ENCODE measurements at places on chromosomes 16 and 17. TPM values are rescaled to one million over a fixed set of nuclear protein-coding genes. Genes with fewer than 3 reads are reported as not detected.

The CHRNE gene
- total RNA-seq = 0.30 TPM

The TM4SF5 gene
- not detected for total RNA-seq

- no peak for DNase-seq
- H3K27me3 ChIP-seq = no peaks in the 10 kb centered on the region
- no peak overlapping the region for H3K4me3 ChIP-seq
- H3K27ac ChIP-seq = no peak overlapping the region
Measured at GRCh38 chr16:18841833-18842525, 40.6 kb upstream of the ARL6IP1 start.

DNA sequence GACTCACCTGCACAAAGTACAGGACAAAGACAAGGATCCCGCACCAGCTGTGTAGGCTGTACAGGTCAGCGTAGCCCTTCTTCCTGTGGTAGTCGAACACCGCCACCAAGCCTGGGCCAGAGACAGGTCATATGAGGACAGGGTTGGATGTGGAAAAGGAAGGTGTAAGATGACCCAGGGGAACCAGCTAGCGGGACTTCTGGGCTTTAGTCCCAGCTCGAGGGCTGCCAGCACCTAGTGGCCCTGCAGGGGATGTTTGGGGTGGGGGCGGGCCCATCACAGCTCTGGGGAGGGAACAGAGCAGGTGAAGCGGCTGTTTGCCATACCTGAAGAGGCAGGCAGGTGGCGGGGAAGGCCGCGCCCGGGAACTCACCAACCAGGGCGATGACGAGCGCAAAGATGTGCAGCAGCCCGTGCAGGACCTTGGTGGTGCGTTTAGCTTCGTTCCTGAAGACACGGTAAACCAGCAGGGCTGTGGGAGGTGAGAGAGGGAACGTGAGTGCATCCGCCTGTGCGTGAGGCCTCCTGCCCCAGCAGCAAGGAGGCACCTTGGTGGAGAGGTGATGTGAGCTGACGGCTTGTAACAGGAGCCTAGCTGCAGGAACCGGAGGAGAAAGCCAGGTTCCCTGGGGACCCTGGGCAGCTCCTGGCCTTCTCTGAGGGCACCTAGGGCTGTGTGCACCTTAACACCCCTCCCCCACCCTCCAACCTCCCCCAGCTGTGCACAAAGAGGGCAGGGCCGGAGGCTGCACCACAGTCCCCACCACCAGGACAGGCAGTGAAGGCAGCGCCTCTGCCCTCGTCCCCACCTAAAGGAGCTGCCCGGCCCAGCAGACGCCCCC lies 10.2 kb downstream of the CYB561 start:
- H3K36me3 ChIP-seq = peaks cover 11% of the 10 kb centered on the region
- peak overlapping the region; percentile 70 for H3K27ac ChIP-seq
- no peaks in the 10 kb centered on the region for H3K27me3 ChIP-seq
- peaks cover 45% of the 10 kb centered on the region for H3K4me1 ChIP-seq
- H3K4me3 ChIP-seq = no peak overlapping the region

DNA sequence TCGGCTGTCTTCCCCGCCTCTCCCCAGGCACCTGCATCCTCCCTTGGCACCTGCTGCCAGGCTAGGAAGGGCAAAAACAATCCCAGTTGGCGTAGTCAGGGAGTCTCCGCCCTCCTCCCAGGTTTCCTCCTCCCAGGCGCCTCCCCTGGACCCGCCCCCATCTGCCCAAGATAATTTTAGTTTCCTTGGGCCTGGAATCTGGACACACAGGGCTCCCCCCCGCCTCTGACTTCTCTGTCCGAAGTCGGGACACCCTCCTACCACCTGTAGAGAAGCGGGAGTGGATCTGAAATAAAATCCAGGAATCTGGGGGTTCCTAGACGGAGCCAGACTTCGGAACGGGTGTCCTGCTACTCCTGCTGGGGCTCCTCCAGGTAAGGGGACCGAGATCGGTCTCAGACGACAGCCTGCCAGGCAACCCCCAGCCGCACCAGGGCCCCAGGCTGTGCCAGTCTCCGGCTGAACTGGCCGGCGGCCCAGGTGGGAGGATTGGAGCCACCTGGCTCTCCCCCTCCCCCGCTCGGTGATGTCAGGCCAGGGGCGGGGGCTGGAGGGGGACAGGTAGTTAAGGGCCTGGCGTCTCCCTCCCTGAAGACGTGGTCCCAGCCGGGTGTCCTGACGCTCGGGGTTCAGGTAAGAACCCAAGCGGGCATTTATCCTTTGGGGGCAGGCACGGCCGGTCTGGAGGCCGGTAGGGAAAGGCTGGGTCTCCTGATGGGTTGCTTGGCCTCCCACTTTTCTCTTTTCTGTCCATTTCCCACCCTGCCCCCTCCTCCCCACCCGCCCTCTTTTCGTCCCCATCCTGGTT lies at the start of gene GRB7:
Gene GRB7, plus strand, starts transcription at position 179 of the 808 bp plus-strand sequence. CDS start 4,364 bp downstream, outside the sequence.
- H3K4me3 ChIP-seq = peak within 1 kb of the TSS; percentile 69
- H3K27ac ChIP-seq = peak within 1 kb of the TSS; percentile 92
- H3K27me3 ChIP-seq = no peaks in the 10 kb centered on the region
- H3K4me1 ChIP-seq = peaks cover 34% of the 10 kb centered on the region
- no peaks in the 10 kb centered on the region for H3K36me3 ChIP-seq

DNA sequence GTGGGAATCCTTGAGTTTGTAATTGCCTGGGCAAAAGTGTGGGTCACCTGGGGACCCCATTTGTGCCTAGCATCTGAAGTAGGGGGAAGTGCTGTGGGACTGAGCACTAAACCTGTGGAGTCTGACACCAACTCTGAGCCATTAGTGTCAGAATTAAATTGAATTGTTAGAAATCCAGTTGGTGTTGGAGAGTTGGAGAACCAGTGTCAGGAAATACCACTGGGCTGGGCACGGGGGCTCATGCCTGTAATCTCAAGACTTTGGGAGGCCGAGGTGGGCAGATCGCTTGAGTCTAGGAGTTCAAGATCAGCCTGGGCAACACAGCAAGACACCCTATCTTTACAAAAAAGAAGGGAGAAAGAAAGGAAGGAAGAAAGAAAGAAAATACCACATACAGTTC lies 67.5 kb upstream of the BRD7 start:
- H3K4me3 ChIP-seq = no peak overlapping the region
- H3K27ac ChIP-seq = no peak overlapping the region
- H3K36me3 ChIP-seq = no peaks in the 10 kb centered on the region
- H3K4me1 ChIP-seq = no peaks in the 10 kb centered on the region
- H3K27me3 ChIP-seq = peaks cover 22% of the 10 kb centered on the region

- no peak overlapping the region for H3K27ac ChIP-seq
- H3K4me1 ChIP-seq = no peaks in the 10 kb centered on the region
- no peaks in the 10 kb centered on the region for H3K27me3 ChIP-seq
- no peak overlapping the region for H3K4me3 ChIP-seq
Measured at GRCh38 chr16:65480281-65481091, 358.6 kb upstream of the CDH11 start.

GRCh38 chr16:58329135-58329534 lies 34.3 kb upstream of the PRSS54 start:
- H3K4me1 ChIP-seq = peaks cover 8% of the 10 kb centered on the region
- no peaks in the 10 kb centered on the region for H3K36me3 ChIP-seq
- H3K4me3 ChIP-seq = no peak overlapping the region
- DNase-seq = no peak

DNA sequence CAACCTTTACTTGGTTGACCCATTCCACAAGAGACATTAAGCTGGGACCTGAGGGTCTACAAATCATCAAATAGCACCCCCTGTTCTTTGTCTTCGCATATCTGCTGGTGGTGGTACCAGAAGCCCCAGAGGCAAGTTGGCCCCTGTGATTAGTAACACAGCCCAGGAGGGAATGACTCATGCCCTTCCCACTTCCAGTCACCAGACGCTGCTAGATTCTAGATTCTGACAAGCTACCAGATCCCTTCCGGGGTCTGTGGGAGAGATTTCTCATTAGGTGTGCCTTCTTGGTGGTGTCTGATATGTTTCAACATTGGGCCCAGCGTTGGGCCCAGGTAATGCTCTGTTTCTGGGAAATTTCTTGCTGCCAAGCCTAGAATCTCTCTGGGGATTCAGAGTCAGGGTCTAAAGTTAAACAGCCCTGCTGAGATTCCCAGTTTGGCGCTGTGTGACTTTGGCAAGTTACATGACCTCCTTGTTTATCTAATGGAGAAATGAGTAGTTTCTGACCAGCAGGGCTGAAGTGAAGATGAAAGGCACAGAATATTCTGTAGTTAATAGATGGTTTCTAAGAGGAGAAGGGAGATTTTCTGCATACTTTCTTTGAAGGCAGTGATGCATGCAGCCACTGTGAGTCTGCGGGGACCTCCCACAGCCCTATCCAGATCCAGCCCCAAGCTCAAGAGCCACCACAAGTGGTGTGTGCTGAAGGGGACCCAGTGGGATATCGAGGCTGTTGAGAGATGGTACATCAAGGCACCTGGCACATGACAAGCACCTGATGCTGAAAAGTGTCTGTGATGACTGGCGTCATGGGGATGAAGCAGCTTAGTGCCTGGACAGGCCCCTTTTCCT lies 3.9 kb downstream of the TRPV2 start:
- peaks cover 47% of the 10 kb centered on the region for H3K4me1 ChIP-seq
- H3K27ac ChIP-seq = peak overlapping the region; percentile 81
- no peak for DNase-seq
- H3K36me3 ChIP-seq = no peaks in the 10 kb centered on the region
- peak overlapping the region; percentile 32 for H3K4me3 ChIP-seq
- no peaks in the 10 kb centered on the region for H3K27me3 ChIP-seq

DNA sequence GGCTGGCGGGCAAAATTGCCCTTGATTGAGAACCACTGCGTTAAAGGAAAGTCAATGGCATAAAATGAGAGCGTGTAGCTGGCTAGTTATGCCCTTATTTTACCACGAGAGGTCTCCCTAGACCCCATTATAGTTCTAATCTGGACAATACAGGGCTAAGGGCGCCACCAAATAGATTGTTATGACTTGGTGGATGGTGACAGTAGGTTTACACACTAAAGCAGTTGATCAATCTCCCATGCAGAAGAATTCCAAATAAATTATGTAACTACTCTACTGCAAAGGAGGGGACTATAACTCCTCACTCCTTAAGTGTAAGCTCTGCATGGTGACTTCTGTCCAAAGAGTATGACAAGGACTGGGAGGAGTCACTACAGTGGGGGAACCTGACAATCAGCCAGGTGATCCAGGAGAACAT lies 20.4 kb upstream of the YPEL2 start:
- peaks cover 3% of the 10 kb centered on the region for H3K4me1 ChIP-seq
- no peak overlapping the region for H3K27ac ChIP-seq
- H3K4me3 ChIP-seq = no peak overlapping the region
- DNase-seq = peak; percentile 78

DNA sequence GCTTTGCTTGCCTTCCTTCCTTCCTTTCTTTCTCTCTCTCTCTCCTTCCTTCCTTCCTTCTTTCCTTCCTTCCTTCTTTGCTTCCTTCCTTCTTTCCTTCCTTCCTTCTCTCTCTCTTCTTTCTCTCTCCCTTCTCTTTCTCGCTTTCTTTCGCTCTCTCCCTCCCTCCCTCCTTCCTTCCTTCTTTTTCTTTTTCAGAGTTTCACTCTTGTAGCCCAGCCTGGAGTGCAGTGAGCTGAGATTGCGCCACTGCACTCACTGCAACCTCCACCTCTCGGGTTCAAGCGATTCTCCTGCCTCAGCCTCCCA lies 17.9 kb downstream of the FOXJ1 start:
- H3K27ac ChIP-seq = no peak overlapping the region
- H3K4me3 ChIP-seq = no peak overlapping the region
- DNase-seq = no peak
- no peaks in the 10 kb centered on the region for H3K4me1 ChIP-seq
- no peaks in the 10 kb centered on the region for H3K36me3 ChIP-seq

DNA sequence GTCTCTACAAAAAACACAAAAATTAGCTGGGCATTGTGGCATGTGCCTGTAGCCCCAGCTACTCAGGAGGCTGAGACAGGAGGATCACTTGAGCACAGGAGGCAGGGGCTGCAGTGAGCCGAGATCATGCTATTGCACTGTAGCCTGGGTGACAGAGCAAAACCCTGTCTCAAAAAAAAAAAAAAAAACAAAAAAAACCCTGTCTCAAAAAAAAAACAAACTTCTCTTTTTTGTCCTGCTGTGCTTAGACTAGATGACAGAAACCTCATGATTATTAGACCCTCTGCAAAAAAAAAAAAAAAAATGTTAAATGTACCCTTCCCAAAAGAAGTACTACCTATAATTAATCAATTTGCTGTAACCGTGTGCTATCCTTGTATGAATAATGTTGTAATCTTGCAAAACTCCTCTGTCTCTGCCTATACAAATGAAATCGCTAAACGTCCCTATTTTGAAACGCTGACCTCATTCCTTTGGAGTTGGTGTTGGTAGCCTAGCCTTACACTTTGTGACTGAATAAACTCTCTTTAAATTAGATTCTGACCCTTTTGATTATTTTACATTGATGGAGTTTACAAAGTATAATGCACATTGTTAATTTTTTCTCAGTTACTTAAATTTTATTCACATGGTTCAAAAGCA lies 13.6 kb upstream of the DHRS7B start:
- H3K4me3 ChIP-seq = no peak overlapping the region
- no peak overlapping the region for H3K27ac ChIP-seq
- H3K4me1 ChIP-seq = no peaks in the 10 kb centered on the region
- H3K27me3 ChIP-seq = no peaks in the 10 kb centered on the region
- no peaks in the 10 kb centered on the region for H3K36me3 ChIP-seq

DNA sequence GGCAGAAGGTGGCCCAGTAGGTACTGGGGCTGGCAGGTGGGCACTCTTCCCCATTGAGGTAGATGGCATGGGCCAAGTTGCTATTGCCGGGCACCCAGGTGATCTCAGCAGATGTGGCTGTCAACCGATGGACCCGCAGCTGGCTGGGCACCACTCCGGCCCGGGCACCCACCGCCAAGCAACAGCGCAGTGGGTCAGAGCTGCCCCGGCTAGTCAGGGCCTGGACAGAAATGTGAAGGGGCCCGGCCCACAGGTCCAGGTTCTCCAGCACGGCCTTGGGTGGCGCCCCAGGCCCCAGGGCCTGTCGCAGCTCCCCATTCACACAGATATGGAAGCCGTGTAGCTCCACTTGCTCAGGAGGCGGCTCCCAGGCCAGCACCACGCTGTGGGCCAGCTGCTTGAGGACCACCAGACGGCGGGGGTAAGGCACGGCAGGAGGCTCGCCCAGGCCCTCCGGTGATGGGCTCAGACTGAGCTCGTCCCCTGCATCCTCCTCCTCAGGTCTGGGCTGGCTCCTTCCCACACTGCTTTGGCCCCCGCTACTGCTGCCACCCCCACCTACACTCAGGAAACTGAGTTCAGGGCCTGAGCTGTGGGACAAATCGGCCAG lies 16.5 kb downstream of the TSPOAP1 start:
- peaks cover 6% of the 10 kb centered on the region for H3K4me1 ChIP-seq
- H3K36me3 ChIP-seq = no peaks in the 10 kb centered on the region
- H3K27me3 ChIP-seq = no peaks in the 10 kb centered on the region
- H3K4me3 ChIP-seq = no peak overlapping the region
- no peak for DNase-seq

DNA sequence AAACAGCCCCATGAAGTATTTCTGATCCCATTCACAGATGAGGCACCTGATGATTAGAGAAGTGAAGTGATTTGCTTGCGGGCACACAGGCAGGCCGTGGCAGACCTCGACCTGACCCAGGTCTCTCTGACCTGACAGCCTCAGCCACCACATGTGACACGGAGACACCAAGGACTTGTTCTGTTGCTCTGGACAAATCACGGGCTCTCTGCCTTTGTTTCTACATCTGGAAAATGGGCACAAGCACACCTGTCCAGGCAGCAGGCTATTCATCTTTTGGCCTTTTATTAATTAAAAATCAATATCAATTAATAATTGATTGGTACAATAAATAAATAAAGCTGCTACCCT lies 3.4 kb downstream of the MAP3K14 start:
- no peak for DNase-seq
- H3K4me1 ChIP-seq = peaks cover 86% of the 10 kb centered on the region
- no peaks in the 10 kb centered on the region for H3K36me3 ChIP-seq

All from HCT116 (cell line).